AG04450 (cell line): ENCODE measurements at places on chromosomes 6 and 20.

DNA sequence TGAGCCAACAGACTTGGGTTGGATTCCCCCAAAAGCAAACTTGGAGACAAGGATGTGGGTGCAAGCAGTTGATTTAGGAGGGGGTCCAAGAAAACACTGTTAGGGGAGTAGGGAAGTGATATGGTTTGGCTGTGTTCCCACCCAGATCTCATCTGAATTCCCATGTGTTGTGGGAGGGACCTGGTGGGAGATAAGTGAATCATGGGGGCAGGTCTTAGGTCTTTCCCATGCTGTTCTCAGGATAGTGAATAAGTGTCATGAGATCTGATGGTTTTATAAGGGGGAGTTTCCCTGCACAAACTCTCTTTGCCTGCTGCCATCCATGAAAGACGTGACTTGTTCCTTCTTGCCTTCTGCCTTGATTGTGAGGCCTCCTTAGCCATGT, 542.6 kb downstream of the DHX35 start:
- DNase-seq, result no peak

DNA sequence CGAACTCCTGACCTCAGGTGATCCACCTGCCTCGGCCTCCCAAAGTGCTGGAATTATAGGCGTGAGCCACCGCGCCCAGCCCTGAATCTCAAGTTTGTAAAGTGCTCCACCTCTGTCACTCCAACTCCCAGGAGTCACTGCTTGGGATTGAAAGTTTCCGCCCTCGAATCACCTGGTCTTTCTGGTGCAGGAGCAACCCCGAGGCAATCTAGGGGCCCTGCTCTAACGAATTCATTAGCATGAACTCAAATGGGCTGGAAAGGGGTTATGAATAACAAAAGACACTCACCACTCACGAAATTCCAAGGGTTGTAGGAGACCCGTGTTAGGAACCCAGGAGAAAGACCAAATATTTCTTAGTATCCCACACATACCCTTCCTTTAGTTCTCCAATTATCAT, 26.1 kb downstream of the RBCK1 start:
- no peak for DNase-seq

DNA sequence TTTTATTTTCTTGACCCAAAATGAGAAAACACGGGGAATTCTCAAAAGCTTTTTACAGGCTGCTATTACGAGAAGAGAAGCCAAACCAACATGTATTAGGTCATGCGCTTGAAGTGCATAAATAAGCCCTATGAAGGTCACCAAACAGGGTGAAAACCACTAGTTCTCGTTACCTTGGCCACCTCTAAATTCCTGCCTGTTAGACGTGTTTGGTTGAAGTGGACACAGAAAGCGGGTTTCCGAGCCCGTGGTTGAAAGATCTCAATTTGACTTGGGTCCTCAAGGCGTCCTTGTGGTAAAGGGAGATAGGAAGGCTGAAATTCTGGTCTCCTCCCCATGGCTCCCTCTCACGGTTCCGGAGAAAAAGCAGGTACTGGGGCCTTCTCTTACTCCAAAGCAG, 6.2 kb downstream of the EYA2 start:
- no peak for DNase-seq

DNA sequence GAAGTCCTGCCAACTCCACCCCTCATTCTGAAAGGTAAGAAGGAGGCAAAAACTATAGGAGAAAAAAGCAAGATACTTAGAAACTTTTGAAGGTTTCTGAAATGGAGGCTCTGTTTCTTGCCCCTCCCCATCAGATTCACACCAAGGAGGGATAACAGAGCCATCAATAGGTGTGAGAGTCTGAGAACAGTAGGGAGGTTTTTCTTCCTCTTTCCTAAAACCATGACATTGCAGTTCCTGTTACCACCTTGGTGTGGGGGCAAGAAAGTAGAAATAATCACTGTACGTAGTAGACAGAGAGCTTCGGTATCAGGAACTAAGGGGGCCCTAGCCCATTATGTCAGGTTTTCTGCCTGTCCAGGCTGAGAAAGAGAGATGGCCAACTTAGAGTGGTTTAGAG, 333.3 kb upstream of the SYNCRIP start:
- DNase-seq, result no peak

DNA sequence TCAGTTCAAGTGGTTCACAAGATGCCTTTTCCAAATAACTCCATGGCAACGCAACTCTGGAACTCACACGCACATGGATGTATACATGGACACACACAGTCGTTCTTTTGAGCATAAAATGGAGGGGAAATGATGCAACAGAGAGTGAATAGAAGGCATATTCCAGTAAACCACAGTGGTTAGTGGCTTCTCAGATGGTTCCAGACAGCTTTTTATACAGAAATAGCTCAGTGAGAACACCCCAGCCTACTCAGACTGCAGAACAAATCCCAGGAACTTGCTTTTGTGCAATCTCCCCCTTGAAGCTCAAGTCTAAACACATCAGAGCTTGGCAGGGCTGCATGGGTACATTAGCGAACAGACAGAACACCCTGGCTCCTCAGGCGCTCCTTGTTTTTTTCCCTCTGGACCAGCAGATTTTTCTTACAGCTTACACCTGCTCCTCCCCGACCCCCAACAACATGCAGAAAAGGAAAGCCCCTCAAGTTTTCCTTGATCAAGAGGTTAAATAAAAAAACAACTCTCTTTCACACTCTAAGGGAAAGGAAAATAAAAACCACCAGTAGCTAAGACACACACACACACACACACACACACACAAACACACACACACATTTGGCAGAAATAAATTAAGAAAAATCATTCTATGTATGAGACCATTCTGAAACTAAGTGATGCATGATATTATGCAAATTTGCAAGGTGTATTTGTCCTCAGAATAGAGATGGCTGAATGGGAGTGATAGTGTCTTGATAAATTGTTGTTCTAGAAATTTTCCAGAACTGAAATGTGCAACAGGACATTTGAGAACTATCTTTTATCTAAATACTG, 51.2 kb upstream of the RANBP9 start:
- peak; percentile 81 for DNase-seq

GRCh38 chr6:167401525-167402194, 76.8 kb downstream of the TTLL2 start:
- DNase-seq, result no peak

- DNase-seq, result no peak
Measured at GRCh38 chr6:10960171-10960570, 73.3 kb downstream of the SYCP2L start.

- DNase-seq, result no peak
Measured at GRCh38 chr6:135622081-135622480, 124.5 kb upstream of the AHI1 start.

DNA sequence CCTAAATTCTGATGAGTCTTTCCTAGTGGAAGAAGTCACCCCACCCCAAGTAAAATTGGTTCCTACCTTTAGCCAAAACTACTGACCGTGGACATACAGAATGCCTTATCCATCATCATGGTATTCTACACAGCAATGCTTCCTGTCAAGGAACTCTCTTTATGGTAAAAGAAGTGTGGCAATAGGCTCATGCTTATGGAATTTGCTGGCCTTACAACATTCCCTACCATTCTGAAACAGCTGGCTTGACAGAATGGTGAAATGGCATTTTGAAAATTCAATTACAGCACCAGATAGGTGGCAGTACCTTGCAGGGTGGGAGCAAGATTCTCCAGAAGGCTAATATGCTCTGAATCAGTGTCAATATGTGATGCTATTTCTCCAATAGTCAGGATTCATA, 41.8 kb upstream of the BACH2 start:
- no peak for DNase-seq

GRCh38 chr6:38505826-38506225, 133.9 kb downstream of the BTBD9 start:
- no peak for DNase-seq

DNA sequence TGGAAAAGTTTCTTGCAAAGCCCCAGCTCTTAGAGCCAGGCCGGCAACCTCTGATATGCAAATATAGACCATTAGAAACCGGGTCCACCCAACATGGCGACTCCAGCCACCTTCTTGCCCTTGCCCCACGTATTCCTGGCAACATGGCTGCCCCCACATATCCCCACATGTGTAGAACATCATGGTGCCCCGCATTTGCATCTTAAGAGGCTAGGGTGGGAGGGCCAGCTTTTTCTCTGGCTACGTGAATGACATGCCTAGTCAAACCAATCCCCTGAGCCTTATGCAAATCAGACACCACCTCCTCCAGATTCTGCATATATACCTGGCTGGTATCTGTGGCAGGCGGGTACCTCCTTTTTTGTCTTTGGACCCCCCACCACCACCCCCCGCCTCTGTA, 106.1 kb upstream of the PTPRT start:
- DNase-seq, result no peak

- no peak for DNase-seq
Measured at GRCh38 chr6:124661097-124661661, 301.1 kb upstream of the RNF217 start.

GRCh38 chr6:145189836-145190235, 545.5 kb downstream of the EPM2A start:
- DNase-seq, result no peak

GRCh38 chr6:65191471-65191870, 515.6 kb downstream of the EYS start:
- no peak for DNase-seq

GRCh38 chr20:4937407-4938319, 63.6 kb downstream of the SLC23A2 start:
- DNase-seq, result no peak

DNA sequence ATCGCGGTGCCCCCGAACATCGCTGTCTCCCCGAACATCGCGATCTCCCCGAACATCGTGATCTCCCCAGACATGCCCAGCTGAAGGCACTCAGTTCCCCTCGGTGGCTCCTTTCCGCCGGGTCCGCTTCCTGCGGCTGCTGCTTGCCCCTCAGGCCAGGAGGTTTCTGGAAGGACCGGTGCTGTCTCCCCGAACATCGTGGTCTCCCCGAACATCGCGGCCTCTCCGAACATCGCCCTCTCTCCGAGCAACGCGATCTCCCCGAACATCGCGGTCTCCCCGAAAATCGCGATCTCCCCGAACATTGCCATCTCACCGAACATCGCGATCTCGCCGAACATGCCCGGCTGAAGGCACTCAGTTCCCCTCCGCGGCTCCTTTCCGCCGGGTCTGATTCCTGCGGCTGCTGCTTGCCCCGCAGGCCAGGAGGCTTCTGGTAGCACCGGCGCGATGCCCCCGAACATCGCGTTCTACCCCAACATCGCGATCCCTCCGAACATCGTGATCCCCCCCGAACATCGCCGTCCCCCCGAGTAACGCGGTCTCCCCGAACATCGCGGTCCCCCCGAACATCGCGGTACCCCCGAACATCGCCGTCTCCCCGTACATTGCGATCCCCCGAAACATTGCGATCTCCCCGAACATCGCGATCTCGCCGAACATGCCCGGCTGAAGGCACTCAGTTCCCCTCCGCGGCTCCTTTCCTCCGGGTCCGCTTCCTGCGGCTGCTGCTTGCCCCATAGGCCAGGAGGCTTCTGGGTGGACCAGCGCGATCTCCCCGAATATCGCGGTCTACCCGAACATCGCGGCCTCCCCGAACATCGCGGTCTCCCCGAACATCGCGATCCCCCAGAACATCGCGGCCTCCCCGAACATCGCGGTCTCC, 808 bp downstream of the ULBP1 start:
- no peak for DNase-seq

DNA sequence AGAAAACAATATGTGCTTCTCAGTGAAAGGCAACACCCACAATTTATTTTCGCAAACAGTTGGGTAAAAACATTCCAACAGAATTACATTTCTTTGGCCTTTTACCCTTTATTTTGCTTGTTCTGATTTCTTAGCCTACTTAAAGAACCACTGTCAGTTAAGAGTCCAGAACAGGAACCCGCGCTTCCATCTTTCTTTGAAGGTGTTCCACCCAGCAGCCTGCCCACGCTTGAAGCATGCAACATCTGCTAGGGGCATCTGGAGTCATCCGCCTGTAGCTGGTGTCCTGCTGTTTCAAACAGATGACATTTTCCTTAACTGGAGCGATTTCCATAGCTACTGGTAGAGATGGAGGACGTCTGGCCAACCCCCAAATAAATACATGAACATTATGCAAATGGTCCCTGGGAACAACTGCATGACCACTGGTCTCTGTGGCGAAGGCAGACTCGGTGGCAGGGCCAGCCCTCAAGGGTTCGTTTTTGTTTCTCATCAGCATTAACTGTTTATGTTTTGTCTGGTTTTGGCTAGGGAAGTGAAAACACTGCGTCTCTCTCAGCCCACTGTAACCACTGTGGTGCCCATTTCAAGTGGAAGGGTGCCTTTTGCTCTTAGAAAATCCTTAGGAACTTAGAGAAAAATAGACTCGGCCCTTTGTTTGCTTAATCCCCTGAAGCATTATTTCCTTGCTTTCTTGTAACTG, 51.6 kb downstream of the LAMA4 start:
- DNase-seq, result no peak

- DNase-seq, result no peak
Measured at GRCh38 chr6:35543459-35544193, 30.9 kb upstream of the TULP1 start.

DNA sequence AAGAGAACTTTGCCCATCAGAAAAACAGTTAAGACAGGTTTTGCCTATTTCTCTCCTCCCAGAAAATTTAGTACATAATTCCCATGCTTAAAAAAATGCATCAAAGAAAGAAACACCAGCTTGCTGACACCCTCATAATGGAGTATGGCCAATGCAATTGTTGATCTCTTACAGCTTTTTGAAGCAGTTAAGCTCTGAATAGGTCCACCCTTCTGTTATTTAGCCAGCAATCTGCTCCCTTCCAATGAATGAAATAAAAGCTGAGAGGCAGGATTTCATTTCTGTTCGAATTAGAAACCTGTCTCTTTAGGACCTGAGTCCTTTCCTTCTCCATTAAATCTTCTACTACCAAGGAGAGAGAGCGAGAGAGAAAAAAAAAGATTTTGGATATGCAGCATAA, 288.7 kb downstream of the RNF144B start:
- no peak for DNase-seq

DNA sequence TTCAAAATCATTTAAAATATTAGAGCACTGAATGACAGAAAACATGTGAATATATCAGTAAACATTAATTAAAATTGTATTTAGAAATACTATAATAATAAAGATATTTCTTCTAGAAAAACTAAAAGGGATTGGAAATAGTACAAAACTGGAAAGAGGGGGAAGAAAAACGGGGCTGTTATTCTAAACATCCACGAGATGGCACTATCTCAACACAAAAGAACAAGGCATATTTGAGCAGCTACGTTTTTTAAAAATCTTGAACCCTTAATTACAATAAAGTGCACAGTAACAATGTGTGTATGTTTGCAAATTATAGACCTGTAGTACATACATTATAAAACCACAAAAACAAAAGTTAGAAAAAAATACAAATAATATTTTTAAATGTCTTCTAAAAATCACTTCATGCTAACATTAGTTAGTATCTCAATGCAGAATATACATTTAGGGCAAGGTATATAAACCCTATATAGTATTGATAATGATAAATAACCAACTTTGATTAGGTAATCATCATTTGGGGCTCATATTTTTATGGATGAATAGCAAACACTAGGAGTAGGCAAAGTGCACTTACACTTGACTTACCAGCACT, 42.5 kb upstream of the PNISR start:
- DNase-seq, result no peak

DNA sequence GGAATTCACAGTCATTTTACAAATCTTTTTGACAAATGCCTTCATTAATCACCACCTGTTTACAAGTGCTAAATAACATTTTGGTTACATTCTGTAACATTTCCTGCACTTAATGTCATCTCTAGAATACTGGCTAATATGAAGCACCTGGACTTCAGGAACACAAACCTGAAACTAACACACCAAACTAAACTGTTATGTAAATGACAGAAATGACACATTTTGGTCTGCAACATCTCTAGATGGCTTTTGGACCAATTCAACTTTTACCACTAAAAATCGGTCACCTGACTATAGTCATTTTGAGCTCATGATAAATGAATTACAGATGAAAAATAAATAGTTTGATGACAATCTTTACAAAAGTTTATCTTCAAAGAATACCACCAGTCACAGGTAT, 80.6 kb downstream of the ATG5 start:
- DNase-seq, result no peak
